ENCODE measurements at places on chromosomes 1 and 21. TPM values are rescaled to one million over a fixed set of nuclear protein-coding genes. Genes with fewer than 3 reads are reported as not detected.

GRCh38 chr1:45686015-45686287 lies 382 bp downstream of the GPBP1L1 start:
- peaks cover 5% of the 10 kb centered on the region for H3K36me3 ChIP-seq
- H3K4me1 ChIP-seq, result peaks cover 61% of the 10 kb centered on the region
- no peaks in the 10 kb centered on the region for H3K27me3 ChIP-seq
- DNase-seq, result peak; percentile 73
- peak overlapping the region; percentile 99 for H3K27ac ChIP-seq
- H3K4me3 ChIP-seq, result peak overlapping the region; percentile 91

GRCh38 chr1:98468111-98468717 lies 193.3 kb upstream of the SNX7 start:
- DNase-seq, result no peak
- no peak overlapping the region for H3K4me3 ChIP-seq
- no peaks in the 10 kb centered on the region for H3K4me1 ChIP-seq
- no peak overlapping the region for H3K27ac ChIP-seq

GRCh38 chr21:37101384-37101783 lies 28.3 kb downstream of the TTC3 start:
- H3K27ac ChIP-seq, result no peak overlapping the region
- H3K4me3 ChIP-seq, result no peak overlapping the region
- no peak for DNase-seq
- H3K27me3 ChIP-seq, result no peaks in the 10 kb centered on the region
- no peaks in the 10 kb centered on the region for H3K4me1 ChIP-seq
- H3K36me3 ChIP-seq, result no peaks in the 10 kb centered on the region

GRCh38 chr1:217929213-217929885 lies 298.2 kb downstream of the SPATA17 start:
- no peak for DNase-seq
- H3K4me1 ChIP-seq, result no peaks in the 10 kb centered on the region
- no peak overlapping the region for H3K4me3 ChIP-seq
- peaks cover 6% of the 10 kb centered on the region for H3K27me3 ChIP-seq
- H3K27ac ChIP-seq, result no peak overlapping the region

- H3K36me3 ChIP-seq, result no peaks in the 10 kb centered on the region
- DNase-seq, result no peak
- no peak overlapping the region for H3K4me3 ChIP-seq
- H3K27ac ChIP-seq, result no peak overlapping the region
Measured at GRCh38 chr1:224852901-224853568, 76.4 kb upstream of the DNAH14 start.

GRCh38 chr21:42558846-42559245 lies 45.2 kb downstream of the SLC37A1 start:
- H3K27ac ChIP-seq, result no peak overlapping the region
- peaks cover under 1% of the 10 kb centered on the region for H3K4me1 ChIP-seq
- H3K27me3 ChIP-seq, result no peaks in the 10 kb centered on the region
- no peak overlapping the region for H3K4me3 ChIP-seq

DNA sequence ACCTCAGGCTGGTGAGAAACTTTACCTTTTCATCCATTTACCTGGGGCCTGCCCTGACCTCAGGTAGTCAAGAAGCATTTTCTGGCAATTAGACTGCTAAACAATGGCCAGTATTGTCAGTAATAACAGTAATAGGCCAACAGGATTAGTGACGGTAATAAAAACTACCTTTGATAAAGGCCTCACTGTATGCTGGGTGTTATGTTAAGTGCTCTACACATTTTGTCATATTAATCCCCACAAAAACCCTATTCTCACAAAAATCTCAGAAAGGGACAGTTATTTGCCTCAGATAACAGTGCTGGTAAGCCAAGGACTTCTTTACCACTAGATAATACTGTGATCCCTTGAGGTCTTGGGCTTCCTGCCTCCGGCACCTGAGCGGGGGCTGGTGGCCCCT lies 191.4 kb downstream of the FOXD2 start:
- H3K27ac ChIP-seq, result no peak overlapping the region
- no peaks in the 10 kb centered on the region for H3K4me1 ChIP-seq
- H3K36me3 ChIP-seq, result no peaks in the 10 kb centered on the region
- DNase-seq, result no peak
- H3K27me3 ChIP-seq, result no peaks in the 10 kb centered on the region

- H3K27ac ChIP-seq, result no peak overlapping the region
- no peaks in the 10 kb centered on the region for H3K4me1 ChIP-seq
Measured at GRCh38 chr1:58862728-58863385, 79.0 kb upstream of the JUN start.

CHAF1B gene
- 4.1 TPM for total RNA-seq

RORC gene
- total RNA-seq, result 5.4 TPM

C1orf146 gene
- total RNA-seq, result not detected
